ENCODE measurements at places on chromosomes 1 and 21. TPM values are rescaled to one million over a fixed set of nuclear protein-coding genes. Genes with fewer than 3 reads are reported as not detected.

MMEL1 gene
- 1.5 TPM for total RNA-seq

CLCA4 gene
- not detected for total RNA-seq

SYPL2 gene
- total RNA-seq, result not detected

LIPI gene
- total RNA-seq, result not detected

SERINC2 gene
- 0.13 TPM for total RNA-seq

GRCh38 chr1:5125208-5125607 lies 470.8 kb downstream of the AJAP1 start:
- no peak overlapping the region for H3K4me3 ChIP-seq
- no peak overlapping the region for H3K27ac ChIP-seq
- H3K27me3 ChIP-seq, result peaks cover 2% of the 10 kb centered on the region
- DNase-seq, result no peak

- no peak overlapping the region for H3K4me3 ChIP-seq
- peaks cover 48% of the 10 kb centered on the region for H3K4me1 ChIP-seq
- H3K27ac ChIP-seq, result peak overlapping the region; percentile 12
- peaks cover 3% of the 10 kb centered on the region for H3K36me3 ChIP-seq
- H3K27me3 ChIP-seq, result peaks cover 59% of the 10 kb centered on the region
Measured at GRCh38 chr1:161730050-161730564, 8.8 kb downstream of the FCRLB start.

CD84 gene
- total RNA-seq, result 21.6 TPM

GRCh38 chr1:24965571-24965930 lies 35.5 kb upstream of the RUNX3 start:
- peaks cover 80% of the 10 kb centered on the region for H3K4me1 ChIP-seq
- H3K4me3 ChIP-seq, result peak overlapping the region; percentile 95
- peaks cover 47% of the 10 kb centered on the region for H3K36me3 ChIP-seq
- peak overlapping the region; percentile 94 for H3K27ac ChIP-seq

DNA sequence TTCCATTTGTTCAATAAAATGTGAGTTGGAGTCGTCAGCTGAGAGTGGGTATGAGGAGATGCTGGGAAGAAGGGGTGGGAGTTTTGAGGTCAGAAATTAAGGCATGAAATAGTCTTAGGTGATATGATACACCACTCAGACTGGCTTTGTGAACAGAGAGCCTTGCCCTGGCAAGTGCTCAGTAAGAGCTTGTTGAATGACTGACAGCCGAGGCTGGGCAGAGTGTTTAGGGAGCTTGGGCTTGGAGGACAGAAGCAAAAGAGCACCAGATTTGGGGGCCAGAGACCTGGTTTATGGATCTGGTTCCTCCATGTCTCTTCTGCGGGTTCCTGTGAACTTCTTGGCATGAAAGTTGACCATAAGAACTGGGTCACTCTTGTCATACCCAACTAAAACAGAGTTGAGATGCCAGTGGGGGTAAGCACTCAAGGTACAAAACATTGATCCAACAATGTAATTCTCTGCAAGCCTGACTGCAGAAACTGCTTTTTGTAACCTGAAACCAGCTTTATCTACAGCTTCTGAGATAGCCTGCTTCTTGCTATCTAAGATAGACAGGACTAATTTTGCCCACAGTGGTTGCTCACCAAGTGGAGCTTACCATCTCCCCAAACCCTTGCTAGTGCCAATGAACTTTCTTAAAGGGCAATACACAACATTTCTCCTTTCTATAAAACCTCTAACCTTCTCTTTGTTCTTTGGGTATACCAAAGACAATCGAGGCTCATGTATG lies 126.4 kb downstream of the TENT5C start:
- no peak overlapping the region for H3K4me3 ChIP-seq
- DNase-seq, result no peak
- peaks cover 9% of the 10 kb centered on the region for H3K27me3 ChIP-seq
- H3K4me1 ChIP-seq, result peaks cover 10% of the 10 kb centered on the region
- H3K27ac ChIP-seq, result no peak overlapping the region

E2F2 gene
- 93.4 TPM for total RNA-seq

DNA sequence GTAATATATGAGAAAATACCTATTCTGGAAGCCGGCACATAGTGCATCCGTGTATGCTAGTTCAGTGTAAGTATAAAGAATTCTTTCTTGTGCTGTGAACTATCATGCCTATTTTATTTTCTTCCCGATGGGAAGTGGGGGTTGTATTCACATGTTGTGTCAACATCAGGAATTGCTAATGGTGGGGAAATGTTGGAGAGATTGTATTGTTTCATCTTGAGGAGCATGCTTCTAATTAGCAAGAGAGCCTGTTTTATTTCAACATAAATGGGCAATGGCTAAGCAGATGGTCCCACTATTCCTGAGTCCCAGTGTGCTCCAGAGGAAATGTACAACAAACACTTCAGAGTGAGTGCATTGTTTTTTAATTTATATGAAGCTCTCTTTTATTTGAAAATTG lies 485.2 kb downstream of the PLPP3 start:
- H3K4me1 ChIP-seq, result no peaks in the 10 kb centered on the region
- H3K27ac ChIP-seq, result no peak overlapping the region
- no peak overlapping the region for H3K4me3 ChIP-seq
- H3K27me3 ChIP-seq, result no peaks in the 10 kb centered on the region
- H3K36me3 ChIP-seq, result no peaks in the 10 kb centered on the region

GRCh38 chr1:23589585-23589986 lies 30.3 kb upstream of the ID3 start:
- peaks cover 28% of the 10 kb centered on the region for H3K4me1 ChIP-seq
- H3K4me3 ChIP-seq, result no peak overlapping the region
- H3K36me3 ChIP-seq, result no peaks in the 10 kb centered on the region
- no peak overlapping the region for H3K27ac ChIP-seq

- H3K4me3 ChIP-seq, result no peak overlapping the region
- no peak for DNase-seq
- H3K27me3 ChIP-seq, result peaks cover 4% of the 10 kb centered on the region
- H3K4me1 ChIP-seq, result no peaks in the 10 kb centered on the region
- H3K36me3 ChIP-seq, result no peaks in the 10 kb centered on the region
- H3K27ac ChIP-seq, result no peak overlapping the region
Measured at GRCh38 chr1:117271959-117272358, 61.2 kb upstream of the VTCN1 start.

All from activated CD4-positive, alpha-beta memory T cell treated with anti-CD3 and anti-CD28 coated beads, Interleukin-2, amount 10 ng/mL, durations not matched to agents 7 days and 5 days (primary cell).